Mucosa of descending colon (tissue), 3 donors: ENCODE measurements at places on chromosomes 6 and 20. TPM values are rescaled to one million over a fixed set of nuclear protein-coding genes. Genes with fewer than 3 reads are reported as not detected.
A peak's percentile ranks its signal among the peaks of the same experiment; 100 is the strongest.

UTRN gene
- total RNA-seq, result 94.0 TPM

MYB gene
- 82.8 TPM for total RNA-seq

FNDC1 gene
- 0.89 TPM for total RNA-seq

DNA sequence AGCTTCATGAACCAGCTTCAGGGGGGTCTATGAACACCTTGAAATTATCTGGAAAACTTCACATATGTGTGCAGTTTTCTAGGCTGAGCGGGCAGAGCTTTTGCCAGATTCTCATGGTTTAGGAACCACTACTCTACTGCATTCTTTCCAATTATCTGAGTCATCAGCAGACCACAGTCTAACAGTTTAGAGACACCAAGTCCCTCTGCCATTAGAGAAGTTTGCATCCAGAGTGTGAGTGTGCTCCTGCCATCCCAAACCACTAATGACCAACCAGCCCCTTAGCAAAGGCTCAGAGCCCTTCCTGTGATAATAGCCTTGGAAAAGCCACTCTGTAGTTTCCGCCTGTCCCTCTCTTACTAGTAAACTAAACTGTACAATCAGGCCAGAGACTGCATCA, 96.8 kb downstream of the PHACTR1 start:
- no peak for DNase-seq

DNA sequence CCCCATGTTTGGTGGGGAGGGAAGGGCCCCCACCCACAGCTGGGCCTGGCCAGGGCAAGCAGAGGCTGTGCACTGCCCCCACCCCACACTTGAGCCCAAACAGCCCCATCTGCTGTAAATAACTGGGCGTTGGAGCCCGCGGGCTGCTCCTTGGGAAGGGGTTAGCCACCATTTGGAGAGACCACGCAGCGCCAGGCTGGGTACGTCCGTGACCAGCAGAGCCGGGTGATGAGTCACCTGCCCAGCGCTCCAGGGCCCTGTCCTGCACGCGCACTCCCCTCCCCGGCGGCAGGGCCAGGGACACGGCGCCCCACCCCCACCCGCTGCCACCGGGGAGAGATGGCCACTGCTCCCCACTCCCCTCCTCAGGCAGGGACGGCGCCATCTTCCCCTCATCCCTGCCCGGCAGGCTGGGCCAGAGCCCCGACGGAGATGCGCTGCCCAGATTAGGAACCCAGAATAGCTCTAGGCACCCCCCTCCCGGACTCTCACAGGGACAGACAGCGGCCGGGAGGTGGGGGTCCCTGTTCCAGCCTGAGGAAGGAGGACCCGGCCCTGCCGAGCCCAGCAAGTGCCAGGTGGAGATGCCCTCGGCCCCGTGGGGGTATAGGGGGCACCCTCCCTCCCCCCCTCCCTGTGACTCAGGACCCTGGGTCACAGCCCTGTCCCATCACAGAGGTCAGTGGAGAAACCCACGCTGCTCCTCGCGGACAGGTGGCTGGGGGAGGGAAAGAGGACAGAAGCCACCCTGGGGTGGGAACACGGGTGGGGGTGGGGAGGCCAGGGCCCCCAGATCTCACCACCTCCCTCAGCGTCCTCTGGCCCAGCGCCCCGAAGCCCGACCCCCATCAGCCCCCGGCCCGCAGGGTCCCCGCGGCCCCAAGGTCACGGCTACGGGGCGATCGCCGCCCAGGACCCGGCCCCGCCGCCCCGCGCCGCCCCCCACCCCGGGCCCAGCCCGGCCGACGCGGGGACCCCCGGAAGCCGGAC, 642 bp downstream of the EEF1A2 start:
- DNase-seq, result no peak

DNA sequence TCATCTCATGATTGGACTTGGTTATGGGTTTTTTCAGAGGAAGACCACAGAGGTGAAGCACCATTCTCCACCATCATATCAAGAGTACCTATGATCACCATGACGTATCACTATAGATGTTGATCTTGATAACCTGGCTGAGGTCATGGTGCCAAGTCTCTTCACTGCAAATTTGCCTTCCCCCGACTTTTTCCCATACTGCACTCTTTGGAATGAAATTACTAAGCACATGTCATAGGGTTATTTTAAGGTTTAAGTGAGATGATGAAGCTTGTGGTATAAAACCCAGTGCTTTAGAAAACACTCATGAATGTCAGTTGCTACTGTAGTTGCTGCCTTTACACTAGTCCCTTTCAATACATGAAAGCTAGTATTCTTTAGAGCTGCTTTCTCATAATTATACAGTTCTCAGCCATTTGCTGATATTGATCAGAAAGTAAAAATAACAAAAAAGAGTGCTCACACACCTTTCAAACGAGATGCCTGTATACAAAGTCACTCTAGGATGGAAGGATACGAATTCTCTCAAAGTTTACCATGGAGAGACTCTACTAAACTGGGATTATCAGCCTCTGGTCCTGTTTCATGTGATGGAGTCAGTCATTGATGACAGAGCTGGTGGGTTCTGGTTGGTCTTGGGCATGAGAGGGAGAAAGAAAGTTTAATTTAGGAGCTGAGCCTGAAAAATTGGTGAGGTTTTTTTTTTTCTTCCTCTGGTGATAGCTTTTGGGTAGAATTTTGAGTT, 228.1 kb downstream of the PRL start:
- DNase-seq, result no peak

DNA sequence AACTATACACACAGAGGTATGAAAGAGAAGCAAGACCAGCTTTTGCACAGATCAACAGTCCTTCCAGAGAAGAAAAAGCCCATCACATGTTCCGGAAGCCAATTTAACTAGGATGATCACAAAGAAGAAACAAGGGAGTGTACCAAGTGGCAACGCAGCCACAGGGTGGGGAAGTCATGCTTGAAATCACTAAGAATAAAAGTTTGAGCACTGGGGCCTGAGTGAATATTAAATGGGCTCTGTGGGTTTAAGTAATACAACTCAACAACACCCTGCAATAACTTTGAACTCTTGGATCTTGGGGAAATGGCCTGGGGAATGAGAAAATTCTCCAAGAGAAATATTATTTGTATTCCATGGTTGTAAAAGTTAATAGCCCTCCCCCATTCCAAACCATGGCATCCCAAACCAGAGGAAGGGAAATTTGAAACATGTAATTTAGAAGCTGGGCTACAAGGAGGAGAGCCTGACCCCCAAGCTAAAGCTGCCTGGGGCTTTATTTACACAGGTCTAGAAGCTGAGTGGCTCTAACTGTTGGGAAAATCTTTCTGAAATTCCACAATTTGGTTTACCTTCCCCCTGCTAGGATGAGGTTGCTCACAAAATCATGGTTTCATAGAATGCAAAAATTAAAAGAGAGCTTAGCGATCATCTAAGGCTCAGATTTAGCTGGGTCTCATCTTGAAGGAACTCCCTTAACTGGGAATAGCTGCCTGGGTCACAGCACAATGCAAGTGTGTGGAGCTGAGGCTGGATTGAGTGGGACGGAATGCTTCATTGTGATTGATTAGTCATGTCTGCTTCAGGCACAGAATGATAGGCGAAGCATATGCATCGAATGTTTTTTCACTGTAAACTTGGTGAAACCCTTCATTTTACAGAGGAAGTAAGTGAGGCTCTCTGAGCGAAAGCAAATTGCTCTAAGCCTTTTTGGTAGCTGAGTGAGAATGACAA, 143.6 kb downstream of the BMP7 start:
- no peak for DNase-seq

DNA sequence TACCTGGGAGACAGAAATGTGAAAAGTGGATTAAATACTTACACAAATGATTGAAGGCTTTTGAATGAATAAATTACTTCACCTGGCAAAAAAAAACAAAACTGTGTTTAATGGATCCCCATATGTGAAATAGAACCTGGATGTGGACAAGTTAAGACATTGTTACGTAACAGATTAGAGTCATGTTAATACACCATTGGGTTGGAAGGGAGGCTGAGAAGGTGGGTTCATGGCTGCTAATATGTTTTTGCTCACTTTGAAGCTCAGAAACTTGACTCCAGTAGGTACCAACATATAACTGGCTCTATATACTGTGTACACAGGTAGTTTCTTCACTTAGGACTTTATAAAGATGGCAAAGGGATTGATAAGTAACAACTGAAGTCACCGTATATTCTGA, 21.4 kb upstream of the TENT5A start:
- no peak for DNase-seq

DNA sequence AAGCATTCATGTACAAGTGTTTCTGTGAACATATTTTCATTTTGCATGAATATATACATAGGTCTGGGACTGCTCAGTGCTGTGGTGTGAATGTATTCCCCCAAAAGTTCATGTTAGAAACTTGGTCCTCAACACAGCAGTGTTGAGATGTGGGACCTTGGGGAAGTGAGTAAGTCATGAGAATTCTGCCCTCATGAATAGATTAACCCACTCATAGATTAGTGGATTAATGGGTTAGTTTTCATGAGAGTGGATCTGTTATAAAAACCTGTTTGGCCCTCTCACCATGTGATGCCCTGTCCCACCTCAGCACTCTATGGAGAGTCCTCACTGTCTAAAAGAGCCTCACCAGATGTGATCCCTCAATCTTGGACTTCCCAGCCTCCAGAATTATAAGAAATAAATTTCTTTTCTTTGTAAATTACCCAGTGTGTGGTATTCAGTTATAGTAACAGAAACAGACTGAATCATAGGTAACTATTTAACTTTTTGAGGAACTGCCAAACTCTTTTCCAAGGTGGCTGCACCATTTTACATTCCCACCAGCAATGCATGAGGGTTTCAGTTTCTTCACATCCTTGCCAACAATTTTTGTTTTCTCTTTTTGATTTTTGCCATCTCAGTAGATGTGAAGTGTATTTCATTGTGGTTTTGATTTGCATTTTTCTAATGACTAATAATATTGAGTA, 45.3 kb downstream of the QRSL1 start:
- no peak for DNase-seq

DNA sequence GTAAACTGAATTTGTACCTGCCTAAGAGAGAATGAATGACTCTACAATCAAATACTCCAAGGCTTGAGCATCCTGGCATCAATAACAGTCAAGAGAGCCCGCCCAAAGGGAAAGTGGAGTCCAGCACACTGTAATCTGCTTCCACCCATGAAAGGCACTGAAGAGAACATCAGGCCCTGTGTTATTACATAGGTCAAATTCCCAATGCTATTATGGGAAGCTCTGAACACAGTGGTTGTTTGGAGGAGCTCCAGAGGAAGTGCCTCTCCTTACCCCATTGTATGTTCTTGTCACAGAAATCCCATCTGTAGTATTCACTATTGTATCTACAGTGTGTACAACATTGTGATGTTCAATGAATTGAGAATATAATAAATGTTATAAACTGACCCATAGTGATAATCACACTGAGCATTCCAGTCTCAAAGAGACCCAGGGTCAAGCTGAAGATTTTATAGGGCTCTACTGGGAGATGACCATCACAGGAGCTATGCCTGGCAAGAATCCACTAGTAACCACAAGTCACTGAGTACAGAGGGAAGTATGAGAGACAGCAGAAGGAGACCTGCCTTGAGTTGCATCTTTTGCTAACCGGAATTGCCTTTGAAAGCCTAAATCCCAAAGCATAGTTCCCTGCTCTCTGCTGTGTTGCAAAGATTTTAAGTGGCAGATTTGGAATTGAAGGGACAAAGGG, 446.7 kb downstream of the GJA1 start:
- DNase-seq, result no peak

DNA sequence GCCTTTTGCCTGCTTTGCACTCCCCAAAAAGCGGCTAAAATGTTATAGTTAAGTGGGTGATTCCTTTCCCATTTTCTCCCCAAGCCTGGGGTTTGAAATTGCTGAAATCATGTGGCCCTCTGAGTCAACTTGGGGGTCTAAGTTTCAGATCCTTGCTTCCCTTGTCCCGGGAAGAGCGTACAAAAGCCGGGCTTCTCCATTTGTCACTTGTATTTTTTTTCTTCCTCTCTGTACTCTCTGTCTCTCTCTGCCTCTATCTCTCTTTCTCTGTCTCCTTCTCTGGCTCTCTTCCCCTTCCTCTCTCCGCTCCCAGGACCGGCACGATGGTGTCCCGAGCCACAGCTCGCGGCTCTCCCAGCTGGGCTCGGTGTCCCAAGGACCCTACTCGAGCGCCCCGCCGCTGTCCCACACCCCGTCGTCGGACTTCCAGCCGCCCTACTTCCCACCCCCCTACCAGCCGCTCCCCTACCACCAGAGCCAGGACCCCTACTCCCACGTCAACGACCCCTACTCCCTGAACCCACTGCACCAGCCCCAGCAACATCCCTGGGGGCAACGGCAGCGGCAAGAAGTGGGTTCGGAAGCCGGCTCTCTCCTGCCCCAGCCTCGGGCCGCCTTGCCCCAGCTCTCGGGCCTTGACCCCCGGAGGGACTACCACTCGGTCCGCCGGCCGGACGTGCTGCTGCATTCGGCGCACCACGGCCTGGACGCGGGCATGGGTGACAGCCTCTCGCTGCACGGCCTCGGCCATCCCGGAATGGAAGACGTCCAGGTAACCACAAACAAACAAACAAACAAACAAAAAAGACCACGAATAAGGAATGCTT, 4.6 kb downstream of the TFAP2B start:
- DNase-seq, result no peak

GRCh38 chr20:9139106-9139833, 70.4 kb downstream of the PLCB4 start:
- no peak for DNase-seq

- peak; percentile 7 for DNase-seq
Observed at GRCh38 chr20:50027611-50028105, 44.9 kb downstream of the SNAI1 start.

DNA sequence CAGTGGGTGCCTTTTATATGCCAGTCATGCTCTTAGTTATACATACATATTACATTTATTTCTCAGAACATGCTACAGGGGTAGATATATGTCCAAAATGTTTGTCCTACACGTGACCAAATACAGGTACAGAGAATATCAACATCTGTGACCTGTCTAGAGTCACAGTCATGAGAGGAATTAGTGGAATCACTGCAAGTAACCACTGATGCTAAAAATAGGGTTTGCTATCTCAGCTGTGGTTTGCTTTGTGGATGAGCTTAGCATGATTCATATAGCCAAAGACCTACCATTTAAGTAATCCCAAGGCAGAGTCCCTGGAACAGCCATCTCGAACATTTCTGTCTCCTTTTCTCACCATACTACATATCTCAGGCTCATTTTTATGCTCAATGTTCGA, 32.3 kb downstream of the GSTA3 start:
- DNase-seq, result no peak
